ENCODE measurements at places on chromosomes 5 and 9.
A peak's percentile ranks its signal among the peaks of the same experiment; 100 is the strongest.

GRCh38 chr9:83701769-83702168 lies 6.0 kb downstream of the UBQLN1 start:
- no peak for DNase-seq

DNA sequence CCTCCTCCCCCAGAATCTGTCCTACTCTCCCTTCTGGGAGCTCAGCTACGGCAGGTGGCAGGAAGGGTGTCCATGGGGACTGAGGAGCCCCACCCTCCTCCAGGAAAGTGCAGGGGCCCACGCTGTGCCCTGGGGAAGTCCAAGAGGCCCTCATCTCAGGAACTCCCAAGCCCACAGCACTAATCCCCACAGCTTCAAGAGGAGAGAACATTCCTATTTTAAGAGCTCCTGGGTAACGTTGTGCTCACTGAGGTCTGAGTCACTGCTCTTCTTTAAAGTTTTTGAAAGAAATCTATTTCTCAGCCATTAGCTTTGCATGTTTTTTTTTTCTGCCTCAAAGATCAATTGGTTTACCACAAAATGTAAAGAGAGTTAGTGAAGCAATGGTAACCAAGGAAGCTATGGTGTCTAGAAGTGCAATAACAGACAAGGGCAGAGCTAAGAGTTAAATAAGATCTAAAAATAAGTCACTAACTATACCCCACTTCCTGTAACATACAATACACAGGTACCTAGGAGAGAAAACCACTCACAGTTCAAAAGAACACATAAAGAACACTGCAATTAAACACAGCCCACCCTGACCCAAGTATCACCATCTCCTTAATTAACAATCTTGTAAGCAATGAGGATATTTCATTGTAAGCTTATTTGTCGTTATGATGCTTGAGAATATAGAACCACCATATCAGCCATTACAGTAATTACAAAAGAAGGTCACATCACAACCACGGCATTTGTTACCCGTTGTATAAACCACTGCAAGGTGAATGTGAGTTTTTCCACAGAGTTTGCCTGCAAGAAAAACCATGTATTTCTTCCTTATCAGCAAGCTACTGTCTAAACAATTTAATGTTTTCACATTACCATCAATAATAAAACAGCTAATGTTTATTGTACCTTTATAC lies 382.3 kb upstream of the SLC30A5 start:
- peak; percentile 78 for DNase-seq

DNA sequence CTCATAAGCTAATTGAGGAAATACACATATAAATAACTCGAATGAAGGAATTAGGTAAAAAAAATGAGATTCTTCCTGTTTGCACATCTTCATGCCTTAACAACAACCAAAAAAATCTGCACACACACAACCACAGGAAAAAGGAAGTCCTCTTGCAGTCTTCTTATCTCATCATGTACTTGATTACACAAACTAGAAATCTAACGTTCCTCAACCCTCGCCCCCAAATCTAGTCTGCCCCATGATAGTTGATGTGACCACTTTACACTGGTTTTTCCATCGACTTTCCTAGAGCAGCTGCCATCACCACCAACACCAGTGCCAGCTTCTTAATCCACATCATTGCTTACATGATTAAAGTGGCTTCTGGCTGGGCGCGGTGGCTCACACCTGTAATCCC lies 31.2 kb upstream of the RNU6ATAC start:
- no peak for DNase-seq

GRCh38 chr5:106766916-106767315 lies 903.8 kb downstream of the EFNA5 start:
- DNase-seq: no peak

DNA sequence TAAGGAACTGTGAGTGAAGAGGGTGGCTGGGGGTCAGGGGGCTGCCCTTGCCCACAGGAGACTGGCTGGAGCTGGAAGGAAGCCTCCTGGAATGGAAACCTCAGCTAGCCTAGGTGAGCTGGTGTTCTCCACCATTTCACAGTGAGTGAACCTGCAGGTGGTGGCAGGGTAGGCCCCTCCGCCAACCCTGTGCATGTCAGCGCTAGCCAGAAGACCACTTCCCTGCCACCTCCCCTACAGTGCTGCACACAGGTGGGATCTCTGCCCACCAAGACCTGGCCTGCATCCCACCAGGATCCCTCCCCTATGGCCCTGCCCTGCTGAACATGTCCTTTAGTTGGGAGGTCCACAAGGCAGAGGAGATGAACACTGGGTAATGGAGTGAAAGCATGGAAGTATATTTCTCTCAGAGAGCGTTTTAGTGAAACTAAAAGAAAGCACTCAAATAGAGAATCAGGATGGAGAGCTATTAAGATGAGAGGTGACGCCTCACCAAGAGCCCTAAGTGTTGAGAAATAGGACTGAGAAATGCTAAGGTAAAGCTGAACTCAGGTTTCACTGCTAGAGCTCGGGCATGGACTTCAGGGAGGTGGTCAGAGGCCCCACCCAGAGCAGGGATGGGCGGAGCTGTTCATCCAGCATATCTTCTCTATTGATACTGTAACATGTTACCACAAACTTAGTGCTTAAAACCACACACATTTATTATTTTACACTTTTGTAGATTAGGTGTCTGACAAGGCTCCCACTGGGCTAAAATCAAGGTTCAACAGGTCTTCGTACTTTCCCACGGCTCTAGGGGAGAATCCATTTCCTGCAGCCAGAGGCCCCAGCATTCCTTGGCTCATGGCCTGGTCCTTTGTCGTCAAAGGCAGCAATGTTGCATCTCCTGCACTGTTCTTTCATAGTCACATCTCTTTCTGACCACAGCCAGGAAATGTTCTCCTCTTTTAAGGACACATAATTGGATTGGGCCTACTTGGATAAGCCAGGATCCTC lies 83.2 kb downstream of the DIRAS2 start:
- peak; percentile 71 for DNase-seq

DNA sequence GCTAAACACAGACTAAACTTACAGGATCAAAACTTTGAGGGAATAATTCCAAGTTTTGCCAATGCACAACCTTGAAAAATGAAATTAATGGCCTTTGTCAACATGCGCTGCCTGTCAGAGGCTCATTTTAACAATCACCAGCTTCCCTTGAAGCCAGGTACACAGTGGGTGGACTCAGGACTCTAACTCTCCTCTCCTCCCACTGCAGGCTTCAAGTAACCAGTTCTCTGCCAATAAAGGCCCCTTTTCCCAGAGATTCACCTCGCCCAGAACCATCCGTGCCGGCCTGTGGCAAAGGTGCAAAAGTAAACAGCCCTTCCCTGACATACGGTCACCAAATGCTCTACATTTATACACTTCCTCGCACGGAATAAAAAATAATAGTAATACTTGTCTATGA lies 18.4 kb upstream of the FBP2 start:
- DNase-seq: no peak

GRCh38 chr9:73132034-73132776 lies 19.5 kb upstream of the ANXA1 start:
- DNase-seq: peak; percentile 81

- DNase-seq: no peak
These were observed 187.4 kb downstream of the PAX5 start for GRCh38 chr9:36846621-36847020.

DNA sequence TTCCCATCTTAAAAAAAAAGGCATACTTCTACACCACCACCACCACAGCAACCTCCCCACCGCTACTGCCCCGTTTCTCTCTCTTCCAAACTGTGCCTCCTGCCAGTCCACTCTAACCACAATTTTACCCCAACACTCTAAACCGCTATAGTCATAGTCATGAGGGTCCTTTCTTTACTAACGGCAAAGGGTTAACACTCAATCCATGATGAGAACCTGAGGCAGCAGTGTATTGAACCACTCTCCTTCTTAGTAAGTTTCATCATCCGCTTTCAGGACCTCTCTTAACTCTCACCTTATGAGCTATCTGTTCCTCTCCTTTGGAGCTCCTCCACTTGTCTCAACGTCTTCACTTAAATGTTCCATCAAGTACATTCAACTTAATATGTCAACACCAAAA lies 34.0 kb downstream of the IDNK start:
- peak; percentile 58 for DNase-seq

GRCh38 chr9:72441848-72442607 lies 77.0 kb upstream of the ZFAND5 start:
- no peak for DNase-seq

DNA sequence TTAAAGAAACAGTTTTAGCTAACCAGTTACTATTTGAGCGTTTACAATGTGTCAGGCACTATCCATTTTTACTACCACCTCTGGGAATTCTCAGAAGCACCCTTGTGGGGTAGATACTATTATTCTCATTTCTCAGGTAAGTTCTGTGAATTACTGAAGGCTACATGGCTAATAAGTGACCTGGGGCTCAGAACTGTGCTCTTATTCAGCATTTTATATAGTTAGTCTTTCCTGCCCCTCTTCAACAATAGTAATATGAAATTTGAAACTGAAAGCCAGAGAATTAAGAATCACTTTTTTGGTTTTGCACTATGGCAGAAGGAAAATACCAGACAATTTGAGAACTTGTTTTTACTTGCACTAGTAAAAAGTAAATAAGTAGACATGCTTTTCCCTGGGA lies 11.8 kb downstream of the ELL2 start:
- peak; percentile 69 for DNase-seq

DNA sequence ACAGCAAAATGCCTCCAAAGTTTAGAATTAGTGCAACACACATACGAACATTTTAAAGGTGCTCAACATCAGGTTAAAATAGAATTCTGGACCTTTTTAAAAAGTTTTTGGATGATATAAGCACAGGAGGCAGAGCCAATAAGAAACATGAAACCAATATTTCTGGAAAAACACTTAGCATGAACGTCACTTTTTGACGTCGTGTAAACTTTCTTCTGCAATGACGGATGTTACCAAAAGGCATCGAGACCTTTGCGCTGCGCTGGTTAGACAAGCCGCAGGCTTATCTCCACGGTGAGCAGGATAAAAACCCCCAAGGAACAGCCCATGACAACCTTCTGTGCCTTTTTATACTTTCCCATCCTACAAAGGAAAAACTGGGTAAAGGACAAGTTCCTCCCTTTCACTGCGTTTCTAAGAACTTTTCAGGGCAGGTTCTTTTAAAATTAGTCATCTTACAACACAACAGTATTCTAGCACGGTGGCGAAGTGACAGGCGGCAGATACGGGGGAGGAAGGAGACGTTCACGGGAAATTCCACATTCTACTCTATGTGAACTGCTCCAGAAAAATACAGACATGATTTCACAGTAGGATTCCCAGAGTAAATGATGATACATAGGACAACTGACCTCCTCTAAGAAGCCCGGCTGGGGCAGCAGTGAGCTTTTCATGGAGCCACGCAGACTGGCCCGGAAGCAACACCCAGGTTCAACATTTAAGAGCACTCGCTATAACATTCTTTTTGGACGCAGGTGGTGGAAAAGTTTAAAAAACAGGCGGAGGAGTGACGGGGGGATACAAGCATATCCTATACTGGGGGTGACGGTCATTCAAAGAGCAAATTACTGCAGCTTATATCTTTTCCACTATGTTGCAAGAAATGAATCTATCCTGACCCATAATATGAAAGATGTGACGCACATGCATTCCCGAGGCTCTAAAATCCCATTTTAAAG lies 52.4 kb downstream of the USP20 start:
- peak; percentile 73 for DNase-seq

GRCh38 chr9:111955048-111955447 lies 58.4 kb downstream of the UGCG start:
- DNase-seq: no peak

DNA sequence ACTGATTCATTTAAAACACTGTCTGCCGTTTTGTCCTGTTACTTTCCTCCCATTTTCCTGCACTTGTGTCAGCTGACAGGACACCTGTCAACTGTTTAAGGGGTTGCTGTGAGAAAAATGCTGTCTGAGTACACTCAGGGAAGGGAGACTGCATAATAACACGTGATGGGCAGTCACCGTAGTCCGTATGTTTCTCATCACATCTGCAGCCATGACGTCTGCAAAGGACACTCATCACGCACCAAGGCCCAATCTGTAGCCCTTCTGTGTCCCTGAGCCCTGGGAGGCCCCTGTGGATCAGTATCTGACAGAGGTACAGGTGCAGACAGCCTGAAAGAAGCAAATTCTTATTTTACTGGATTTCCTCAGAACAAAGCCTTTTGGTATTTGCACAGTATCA lies 396.3 kb downstream of the YTHDC2 start:
- no peak for DNase-seq

DNA sequence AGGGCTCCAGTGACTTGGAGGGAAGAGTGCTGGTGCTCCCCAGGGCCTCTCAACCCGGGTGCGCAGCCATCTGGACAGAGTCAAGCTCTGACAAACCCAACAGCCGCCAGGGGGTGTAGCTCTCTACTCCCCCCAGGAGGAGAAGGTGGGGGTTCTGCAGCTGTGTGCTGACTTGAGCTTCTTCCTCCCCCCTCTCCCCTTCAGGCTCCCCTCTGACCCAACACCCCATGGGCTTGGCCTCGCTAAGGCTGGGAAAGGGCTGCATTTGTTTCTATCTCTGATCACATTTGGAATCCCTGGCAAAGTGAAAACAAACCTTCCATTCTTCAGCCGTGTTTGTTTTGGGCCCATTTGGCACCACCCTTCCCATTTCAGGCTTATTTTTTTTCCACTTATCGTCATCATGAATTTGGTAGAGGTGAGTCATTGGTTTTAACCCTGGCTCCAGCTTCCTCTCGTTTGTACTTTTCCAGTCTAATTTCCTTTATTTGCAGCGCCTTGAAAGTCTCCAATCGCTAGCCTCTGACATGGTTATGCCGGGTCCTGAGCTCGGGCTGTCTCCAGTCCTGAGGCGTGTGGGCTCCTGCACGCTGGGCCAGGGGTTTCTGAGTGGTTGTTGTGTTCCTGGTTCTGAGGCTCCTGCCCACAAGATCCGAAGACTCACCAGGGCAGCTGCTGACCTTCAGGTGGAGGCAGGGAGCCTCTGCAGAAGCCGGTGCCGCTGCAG lies 36.1 kb downstream of the DAP start:
- no peak for DNase-seq

DNA sequence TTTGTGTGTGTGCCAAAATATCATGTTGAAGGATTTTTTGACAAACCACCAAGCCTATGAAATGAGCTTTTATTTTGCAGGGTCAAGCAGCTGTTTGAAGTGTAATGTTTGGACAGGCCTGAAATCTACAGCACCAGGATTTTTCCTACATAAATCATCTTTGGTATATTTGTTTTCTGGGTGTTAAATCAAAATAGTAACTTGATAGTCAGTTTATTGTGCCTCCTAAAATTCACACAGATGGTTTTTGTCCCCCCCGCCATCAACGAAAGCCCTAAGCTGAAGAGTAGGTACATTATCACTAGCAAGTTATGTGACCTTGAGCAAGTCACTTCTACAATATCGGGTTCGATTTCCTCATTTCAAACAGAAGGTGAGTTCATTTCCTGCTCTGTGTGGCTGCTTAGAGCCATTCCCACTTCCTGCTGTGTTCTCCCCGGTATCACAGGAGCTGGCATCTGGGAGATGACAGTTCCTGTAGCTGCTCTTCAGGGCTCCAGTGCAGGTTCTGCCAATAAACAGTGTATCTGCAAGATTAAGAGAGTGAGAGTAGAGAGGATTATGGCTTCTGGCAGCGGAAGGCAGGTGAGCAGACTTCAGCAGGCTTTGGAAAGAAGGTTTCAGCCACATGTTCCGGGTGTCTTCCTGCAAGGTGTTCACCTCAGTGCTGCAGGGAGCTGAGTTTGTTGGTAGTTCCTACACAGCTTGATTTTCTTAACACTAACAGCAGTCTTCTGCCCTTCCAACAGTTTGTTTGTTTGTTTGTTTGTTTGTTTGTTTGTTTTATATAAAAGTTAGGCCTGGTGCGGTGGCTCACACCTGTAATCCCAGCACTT lies 48.4 kb upstream of the GNE start:
- DNase-seq: no peak

GRCh38 chr5:132085686-132086085 lies 12.1 kb downstream of the CSF2 start:
- no peak for DNase-seq

GRCh38 chr5:180104168-180104530 lies 32.6 kb upstream of the RNF130 start:
- no peak for DNase-seq

GRCh38 chr5:142783601-142784341 lies 13.6 kb downstream of the ARHGAP26 start:
- peak; percentile 47 for DNase-seq
